ENCODE measurements at places on chromosomes 12 and 14. TPM values are rescaled to one million over a fixed set of nuclear protein-coding genes. Genes with fewer than 3 reads are reported as not detected.

PPM1H gene
- total RNA-seq: 41.3 TPM

RNF212B gene
- not detected for total RNA-seq

PLEKHH1 gene
- total RNA-seq: 33.9 TPM

HAL gene
- total RNA-seq: not detected

LMO3 gene
- total RNA-seq: 15.1 TPM

TGM1 gene
- 0.63 TPM for total RNA-seq

KRT73 gene
- not detected for total RNA-seq

DNA sequence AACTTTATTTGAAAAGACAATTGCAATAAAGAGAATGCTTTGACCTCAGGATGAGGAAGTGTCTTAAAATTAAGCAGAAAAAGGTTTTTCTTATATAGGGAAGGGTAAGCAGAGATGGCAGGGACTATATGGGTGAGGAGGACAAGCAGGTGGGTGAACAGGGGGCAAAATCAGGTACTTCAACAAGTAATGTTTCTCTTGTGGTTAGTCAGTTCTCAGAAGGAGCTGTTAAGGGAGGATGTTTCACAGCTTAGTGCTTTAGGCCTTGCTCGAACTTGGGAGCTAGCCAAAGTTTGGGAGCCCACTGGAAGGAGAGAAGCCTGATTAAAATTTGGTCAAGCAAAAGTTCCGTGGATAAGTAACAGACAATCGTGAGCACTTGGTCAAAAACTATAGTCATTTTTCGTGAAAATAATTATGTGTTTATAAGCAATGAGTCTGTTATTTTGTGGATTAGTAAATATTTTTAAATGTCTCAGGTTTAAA, 364.2 kb upstream of the TMPO start:
- no peak overlapping the region for H3K27ac ChIP-seq
- H3K36me3 ChIP-seq: no peaks in the 10 kb centered on the region
- no peaks in the 10 kb centered on the region for H3K4me1 ChIP-seq
- no peaks in the 10 kb centered on the region for H3K27me3 ChIP-seq
- no peak for DNase-seq

- no peaks in the 10 kb centered on the region for H3K36me3 ChIP-seq
- peaks cover 63% of the 10 kb centered on the region for H3K4me1 ChIP-seq
- peaks cover 100% of the 10 kb centered on the region for H3K27me3 ChIP-seq
- no peak overlapping the region for H3K27ac ChIP-seq
These were observed 1.2 kb downstream of the NKX2-1 start for GRCh38 chr14:36518586-36519430.

DNA sequence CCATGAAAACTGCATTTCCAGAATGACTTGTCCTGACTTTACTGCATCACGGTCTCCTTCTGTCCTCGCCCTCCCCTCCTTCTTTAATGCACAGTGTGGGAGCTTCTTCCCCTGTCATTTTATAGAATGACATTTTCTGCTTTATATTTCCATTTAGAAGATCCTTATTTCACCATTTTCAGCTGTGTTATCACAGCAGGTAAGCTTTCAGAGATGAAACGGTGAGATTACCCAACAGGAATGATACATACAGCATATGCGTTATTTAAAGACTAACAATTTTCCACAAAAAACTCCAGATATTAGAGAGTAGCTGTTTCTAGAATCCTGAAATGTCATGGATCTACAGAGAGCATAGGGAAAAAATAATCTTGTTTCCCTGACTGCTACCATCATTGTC, 27.3 kb upstream of the PZP start:
- no peaks in the 10 kb centered on the region for H3K27me3 ChIP-seq
- H3K27ac ChIP-seq: no peak overlapping the region
- no peak overlapping the region for H3K4me3 ChIP-seq
- H3K4me1 ChIP-seq: no peaks in the 10 kb centered on the region

- no peaks in the 10 kb centered on the region for H3K27me3 ChIP-seq
- H3K4me1 ChIP-seq: no peaks in the 10 kb centered on the region
- no peak for DNase-seq
- H3K27ac ChIP-seq: no peak overlapping the region
These were observed 201.6 kb upstream of the KITLG start for GRCh38 chr12:88781909-88782308.

DNA sequence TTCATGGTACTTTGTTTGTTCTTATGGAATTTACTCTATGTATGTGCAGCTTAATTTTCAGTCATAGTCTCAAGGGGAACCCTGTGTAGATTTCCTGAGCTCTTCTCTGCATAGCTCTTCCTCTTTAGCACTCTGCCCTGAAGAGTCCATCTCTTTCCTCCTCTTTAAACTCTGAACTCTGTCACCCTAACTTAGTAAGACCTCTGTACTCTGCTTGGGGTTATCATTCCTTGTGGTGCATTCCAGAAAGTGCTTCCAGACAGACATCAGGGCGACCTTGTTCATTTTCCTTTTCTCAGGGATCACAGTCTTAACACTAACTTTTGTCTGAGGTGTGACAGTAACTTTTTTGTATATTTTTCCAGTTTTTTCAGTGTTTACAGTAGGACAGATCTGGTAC, 179.3 kb downstream of the RAD51B start:
- no peaks in the 10 kb centered on the region for H3K4me1 ChIP-seq
- DNase-seq: no peak
- no peak overlapping the region for H3K27ac ChIP-seq
- H3K36me3 ChIP-seq: no peaks in the 10 kb centered on the region
- no peak overlapping the region for H3K4me3 ChIP-seq

DNA sequence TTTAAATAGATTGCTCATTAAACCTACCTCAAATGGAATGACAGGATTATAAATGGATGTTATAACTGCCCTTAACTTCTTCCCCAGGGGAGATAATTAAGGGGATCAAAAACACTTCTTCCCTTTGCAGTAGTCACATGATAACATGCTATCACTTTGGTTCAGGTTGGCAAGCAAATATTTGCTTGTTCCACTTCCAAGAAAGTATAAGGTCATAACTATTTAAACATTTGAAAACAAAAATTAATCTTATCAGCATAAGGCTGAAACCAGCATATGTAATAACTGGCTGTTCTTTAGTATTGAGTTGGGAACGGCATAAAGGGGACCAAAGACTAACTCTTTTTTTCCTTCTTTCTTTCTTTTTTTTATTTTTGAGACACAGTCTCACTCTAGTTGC, 2.4 kb upstream of the LYZ start:
- DNase-seq: no peak
- no peaks in the 10 kb centered on the region for H3K27me3 ChIP-seq
- no peak overlapping the region for H3K4me3 ChIP-seq
- H3K4me1 ChIP-seq: no peaks in the 10 kb centered on the region
- no peaks in the 10 kb centered on the region for H3K36me3 ChIP-seq

GRCh38 chr14:58866391-58866790, 228.6 kb downstream of the DACT1 start:
- H3K36me3 ChIP-seq: no peaks in the 10 kb centered on the region
- no peak overlapping the region for H3K4me3 ChIP-seq
- no peak for DNase-seq
- H3K4me1 ChIP-seq: no peaks in the 10 kb centered on the region
- no peaks in the 10 kb centered on the region for H3K27me3 ChIP-seq

- H3K27ac ChIP-seq: no peak overlapping the region
- H3K4me3 ChIP-seq: no peak overlapping the region
- no peaks in the 10 kb centered on the region for H3K27me3 ChIP-seq
These were observed 143.0 kb upstream of the EGLN3 start for GRCh38 chr14:34093883-34094282.

DNA sequence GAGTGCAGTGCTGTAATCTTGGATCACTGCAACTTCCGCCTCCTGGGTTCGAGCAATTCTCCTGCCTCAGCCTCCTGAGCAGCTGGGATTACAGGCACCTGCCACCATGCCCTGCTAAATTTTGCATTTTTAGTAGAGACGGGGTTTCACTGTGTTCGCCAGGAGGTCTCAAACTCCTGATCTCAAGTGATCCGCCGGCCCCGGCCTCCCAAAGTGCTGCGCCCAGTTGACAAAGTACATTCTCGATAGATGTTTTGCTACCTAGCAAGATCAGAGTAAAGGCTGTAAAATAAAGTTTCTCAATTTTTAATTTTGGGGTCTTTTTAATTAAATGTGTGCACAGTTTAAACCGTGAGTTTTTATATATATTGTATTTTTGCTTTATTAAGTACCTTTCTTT, 248.9 kb downstream of the CCER1 start:
- H3K27ac ChIP-seq: no peak overlapping the region
- H3K4me1 ChIP-seq: no peaks in the 10 kb centered on the region
- H3K4me3 ChIP-seq: no peak overlapping the region
- H3K27me3 ChIP-seq: no peaks in the 10 kb centered on the region

DNA sequence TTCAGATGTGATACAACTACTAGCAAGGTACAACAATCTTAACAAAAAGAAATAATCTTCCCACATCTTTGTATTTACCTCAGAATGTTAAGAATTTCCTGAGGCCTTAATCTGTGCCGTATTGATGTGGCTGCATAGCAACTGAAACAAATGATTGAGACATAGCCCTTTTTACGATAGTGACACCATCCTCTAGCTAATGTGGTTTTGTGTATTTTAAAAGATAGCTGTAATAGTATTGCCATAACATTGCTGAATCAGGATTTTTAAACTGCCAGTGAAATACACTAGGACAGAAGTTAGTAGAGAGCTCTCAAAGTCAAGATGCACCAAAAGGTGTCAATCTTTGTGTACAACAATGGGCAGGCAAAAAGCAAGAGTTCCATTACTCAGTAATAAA, 11.9 kb downstream of the NPAS3 start:
- H3K4me3 ChIP-seq: no peak overlapping the region
- H3K27me3 ChIP-seq: no peaks in the 10 kb centered on the region
- no peaks in the 10 kb centered on the region for H3K4me1 ChIP-seq
- H3K36me3 ChIP-seq: no peaks in the 10 kb centered on the region

DNA sequence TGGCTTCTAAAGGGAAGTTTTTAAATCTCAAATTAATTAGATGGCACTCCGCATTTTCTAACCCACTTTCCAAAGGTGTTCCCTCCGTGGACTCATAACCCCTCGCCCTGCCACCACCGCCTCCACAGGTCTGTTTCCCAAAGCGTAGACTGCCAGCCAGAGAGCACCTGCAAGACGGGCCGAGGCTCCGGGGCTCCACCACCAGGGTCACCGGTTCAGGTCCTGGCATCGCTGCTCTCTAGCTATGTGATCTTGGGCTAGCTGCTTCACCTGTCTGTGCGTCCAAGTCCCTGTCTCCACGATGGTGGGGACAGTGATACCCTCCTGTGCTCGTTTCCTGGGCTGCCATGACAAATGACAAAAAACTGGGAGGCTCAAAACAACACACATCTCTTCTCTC, 11.5 kb downstream of the RIMBP2 start:
- no peaks in the 10 kb centered on the region for H3K36me3 ChIP-seq
- H3K27ac ChIP-seq: no peak overlapping the region
- no peaks in the 10 kb centered on the region for H3K27me3 ChIP-seq
- no peak for DNase-seq
- H3K4me3 ChIP-seq: no peak overlapping the region

- H3K27me3 ChIP-seq: no peaks in the 10 kb centered on the region
- DNase-seq: no peak
- no peak overlapping the region for H3K4me3 ChIP-seq
- H3K36me3 ChIP-seq: peaks cover 3% of the 10 kb centered on the region
- no peak overlapping the region for H3K27ac ChIP-seq
These were observed 58.8 kb downstream of the PPP2R5C start for GRCh38 chr14:101820283-101820798.

DNA sequence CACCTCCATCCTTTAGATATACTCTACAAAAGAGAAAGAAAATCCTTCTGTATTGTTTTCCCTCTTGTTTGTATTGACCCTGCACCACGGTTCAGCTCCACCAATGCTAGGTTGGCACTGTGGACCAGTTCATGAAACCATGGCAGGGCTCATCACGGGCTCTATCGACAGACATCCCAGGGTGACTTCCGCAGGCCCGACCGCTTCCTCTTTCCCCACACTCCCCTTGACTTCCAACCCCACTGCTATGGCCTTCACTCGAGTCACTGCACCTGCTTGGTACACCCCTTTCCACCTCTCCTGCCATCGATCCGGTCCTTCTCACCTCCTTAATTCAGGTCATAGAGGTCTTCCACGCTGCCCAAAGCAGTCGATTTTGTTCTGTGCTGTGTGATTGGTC, 21.2 kb upstream of the AKAP5 start:
- H3K4me3 ChIP-seq: no peak overlapping the region
- no peak for DNase-seq
- H3K4me1 ChIP-seq: no peaks in the 10 kb centered on the region
- no peaks in the 10 kb centered on the region for H3K27me3 ChIP-seq
- H3K27ac ChIP-seq: no peak overlapping the region
- peaks cover 77% of the 10 kb centered on the region for H3K36me3 ChIP-seq

Data from GM23338 (cell line).